ENCODE measurements at places on chromosomes 3 and 15.
A peak's percentile ranks its signal among the peaks of the same experiment; 100 is the strongest.

GRCh38 chr15:84398763-84399701 lies 163.5 kb downstream of the GOLGA6L4 start:
- DNase-seq, result no peak

DNA sequence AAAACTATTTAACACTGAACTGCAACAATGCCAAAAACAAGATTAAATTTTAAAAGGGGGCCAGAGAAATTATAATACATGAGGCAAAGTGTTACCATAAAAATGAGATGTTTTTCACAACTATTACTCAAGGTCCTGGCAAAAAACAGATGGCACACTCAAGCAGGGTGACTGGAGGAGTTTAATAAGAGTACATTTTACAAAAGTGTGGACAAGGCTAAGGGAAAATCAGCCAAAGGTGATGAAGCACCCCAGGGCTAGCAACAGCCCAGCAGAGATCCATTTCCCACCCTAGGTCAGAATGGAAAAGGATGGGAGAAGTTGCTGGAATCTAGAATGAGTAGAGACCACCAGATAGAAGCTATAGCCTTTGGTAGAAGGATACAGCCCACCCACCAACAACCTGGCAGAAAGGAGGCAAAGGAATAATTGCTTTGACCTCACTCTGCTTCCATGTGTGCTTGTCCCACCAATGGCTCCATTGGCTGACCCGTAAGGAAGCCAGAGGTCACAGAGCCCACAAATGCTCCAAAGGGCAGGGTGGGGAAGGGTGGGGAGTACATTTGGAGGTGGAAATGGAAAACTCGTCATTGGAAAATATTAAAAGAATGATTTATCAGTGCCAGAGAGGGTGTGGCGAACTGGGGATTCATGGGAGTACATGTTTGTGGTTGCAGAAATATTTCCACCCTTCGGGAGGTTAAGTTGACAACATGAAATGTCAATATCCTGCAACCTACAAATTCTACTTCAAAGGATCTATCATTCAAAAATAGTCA lies 161.0 kb upstream of the UBE2E2 start:
- no peak for DNase-seq

GRCh38 chr3:114442246-114442645 lies 148.4 kb downstream of the TIGIT start:
- peak; percentile 51 for DNase-seq

GRCh38 chr15:69972436-69972835 lies 125.3 kb downstream of the TLE3 start:
- DNase-seq, result no peak

DNA sequence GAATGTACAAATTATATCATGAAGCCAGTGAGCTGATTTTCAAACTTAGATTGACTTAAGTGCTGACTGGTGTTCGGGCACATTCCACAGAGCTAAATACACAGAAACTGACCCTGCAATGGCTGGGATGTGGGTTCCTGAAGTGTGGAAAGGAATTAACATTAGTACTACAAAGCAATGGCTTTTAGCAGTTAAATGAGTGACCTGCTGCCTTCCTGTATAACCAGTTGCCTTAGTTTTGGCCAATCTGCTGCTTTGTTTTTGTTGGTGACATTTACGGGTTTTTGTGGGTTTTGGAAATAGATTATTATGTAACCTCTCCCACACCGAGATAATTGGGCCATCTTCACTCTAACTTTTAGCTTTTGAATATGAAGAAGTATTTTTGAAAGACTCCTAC lies 2.4 kb upstream of the SKIC8 start:
- no peak for DNase-seq

- no peak for DNase-seq
Measured at GRCh38 chr15:55279746-55280351, 9.8 kb downstream of the RAB27A start.

DNA sequence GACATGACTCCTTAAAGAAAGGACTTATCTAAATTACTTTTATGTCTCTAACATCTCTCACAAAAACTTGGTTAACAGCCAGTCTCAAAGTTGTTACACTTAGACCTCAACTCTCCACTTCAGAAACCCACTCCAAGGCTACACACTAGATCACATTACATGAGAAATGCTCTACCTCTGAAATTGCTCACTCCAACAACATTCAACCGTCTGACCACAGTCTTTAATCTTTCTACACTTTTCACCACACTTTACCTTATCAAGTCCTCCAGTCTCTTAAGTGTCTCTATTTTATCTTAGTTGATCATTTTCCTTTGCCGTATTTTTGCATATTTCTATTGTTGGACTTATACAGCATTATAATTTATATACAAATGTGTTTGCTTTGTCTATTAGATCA lies 5.8 kb downstream of the SLC12A6 start:
- no peak for DNase-seq

GRCh38 chr3:194879991-194880939 lies 194.6 kb downstream of the FAM43A start:
- peak; percentile 49 for DNase-seq

DNA sequence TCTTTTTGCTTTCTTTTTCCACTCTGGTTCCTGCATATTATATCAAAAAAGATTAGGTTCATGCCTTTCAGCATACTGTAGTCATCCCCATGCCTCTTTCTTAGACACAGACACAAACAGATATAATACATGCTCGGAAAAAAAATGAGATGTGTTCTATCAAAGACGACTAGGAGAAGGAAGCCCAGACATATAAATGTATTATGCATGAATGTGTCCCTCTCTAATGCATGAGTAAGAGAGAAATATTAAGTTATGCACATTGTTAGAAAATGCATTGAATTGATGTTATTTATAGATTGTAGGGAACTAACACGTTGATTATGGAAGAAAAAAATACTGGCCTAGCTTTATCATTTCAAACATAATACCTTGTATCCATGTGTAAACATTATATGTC lies 252.4 kb upstream of the BCHE start:
- no peak for DNase-seq

GRCh38 chr15:68578175-68578979 lies 416 bp upstream of the CORO2B start:
- peak; percentile 84 for DNase-seq

DNA sequence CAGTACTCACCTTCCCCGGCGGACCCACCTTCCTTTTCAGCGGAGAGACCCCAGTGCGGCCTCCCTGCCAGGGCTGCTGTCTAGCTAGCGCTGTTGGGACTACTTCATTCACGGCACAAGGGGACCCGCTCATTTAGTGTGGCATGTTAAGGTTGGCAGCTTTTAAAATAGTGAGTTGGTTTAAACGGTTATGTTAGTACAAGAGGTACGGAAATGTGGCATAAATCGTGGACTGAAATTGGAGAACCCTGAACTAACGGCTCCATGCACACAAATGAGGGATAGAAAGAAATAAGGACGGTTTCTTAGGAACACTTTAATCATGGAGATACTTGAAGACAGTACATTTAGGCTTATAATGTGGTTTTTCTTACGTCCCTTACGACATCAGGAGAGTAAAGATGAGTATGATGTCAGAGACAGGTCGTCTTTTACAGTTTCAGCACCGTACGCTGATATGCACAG lies 752 bp downstream of the CEP63 start:
- no peak for DNase-seq

- DNase-seq, result peak; percentile 54
Measured at GRCh38 chr15:90184119-90184785, 16.9 kb upstream of the SEMA4B start.

DNA sequence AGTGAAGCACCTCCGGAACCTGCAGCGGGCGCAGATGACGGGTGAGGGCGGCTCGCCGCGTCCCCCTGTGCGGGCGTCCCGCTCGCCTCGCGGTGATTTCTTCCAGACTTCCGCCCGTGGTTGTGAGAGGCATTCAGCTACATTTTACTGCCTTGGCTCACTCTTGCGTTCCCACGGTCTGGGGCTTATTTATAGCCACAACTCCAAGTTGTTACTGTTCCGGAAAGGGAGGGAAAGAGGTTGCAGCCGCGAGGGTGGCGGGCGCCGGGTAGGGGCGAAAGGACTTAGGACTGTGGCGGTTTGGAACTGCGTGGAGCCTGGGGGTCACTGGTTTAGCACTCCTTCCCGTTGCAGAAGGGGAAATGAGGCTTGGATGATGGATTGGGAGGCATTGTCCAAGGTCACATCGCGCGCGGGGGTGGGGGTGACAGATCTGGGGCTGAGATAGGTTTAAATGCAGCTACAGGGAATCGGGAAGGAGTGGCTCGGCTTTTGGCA lies 1.1 kb downstream of the HES1 start:
- no peak for DNase-seq

DNA sequence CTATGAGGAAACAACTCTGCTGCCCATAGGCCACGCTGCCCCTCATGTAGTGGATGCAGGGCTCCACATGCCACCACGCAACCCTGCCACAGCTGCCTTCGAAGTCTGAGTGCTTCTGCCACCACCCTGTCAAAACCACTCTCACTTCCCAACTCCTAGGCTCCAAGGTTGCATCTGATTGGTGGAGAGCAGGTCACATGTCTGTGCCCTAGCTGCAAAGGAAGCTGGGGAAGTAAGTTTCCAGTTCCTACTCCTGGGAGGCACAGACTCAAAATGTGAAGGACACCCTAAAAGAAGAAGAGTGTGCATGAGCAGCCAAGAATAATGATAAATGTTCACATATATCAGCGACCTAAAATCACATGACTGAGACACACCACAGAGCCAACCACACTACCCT lies 31.9 kb upstream of the TICRR start:
- DNase-seq, result no peak

GRCh38 chr3:135329479-135329878 lies 534.4 kb downstream of the EPHB1 start:
- DNase-seq, result peak; percentile 9

DNA sequence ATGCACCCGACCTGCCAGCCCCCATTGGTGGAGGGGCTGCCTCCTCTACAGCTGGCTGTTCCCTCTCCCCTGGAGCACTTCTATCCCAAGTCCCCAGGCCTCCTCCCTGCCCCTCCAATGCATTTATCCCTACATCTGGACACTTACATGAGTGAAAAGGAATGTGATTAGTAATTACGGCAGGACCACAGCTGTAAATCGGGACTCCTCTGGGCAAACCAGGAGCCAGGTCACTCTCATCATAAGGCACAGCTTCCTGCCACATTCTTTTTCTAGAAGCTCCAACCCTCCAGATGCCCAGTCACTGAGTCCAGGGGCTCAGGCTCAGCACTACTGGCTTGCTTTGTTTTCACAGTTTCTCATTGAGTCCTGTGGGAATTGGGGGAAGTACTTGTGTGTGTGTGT lies 54.3 kb downstream of the IL20RB start:
- no peak for DNase-seq

- DNase-seq, result no peak
Measured at GRCh38 chr15:58924327-58924726, 9.2 kb downstream of the SLTM start.

GRCh38 chr3:70028361-70028760 lies 28.8 kb downstream of the SAMMSON start:
- no peak for DNase-seq

DNA sequence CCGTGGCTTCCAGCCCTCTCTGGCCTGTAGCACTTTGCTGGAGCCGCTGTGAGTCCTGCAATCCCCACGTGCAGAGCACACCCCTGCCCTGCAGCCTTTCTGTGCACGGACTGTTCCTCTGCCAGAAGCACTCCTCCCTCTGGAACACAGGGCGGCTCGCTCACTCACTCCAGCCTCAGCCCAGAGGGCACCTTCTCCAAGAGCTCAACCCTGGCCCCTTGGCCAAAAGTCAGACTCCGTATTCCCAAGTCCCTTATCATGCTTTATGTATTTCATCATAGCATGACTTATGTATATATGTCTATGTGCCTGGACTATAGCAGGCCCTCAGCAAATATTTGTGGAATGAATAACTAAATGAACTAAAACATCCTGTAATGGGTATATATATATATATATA lies 63.2 kb downstream of the ASB7 start:
- no peak for DNase-seq

GRCh38 chr15:90264671-90265070 lies 801 bp upstream of the NGRN start:
- DNase-seq, result no peak

DNA sequence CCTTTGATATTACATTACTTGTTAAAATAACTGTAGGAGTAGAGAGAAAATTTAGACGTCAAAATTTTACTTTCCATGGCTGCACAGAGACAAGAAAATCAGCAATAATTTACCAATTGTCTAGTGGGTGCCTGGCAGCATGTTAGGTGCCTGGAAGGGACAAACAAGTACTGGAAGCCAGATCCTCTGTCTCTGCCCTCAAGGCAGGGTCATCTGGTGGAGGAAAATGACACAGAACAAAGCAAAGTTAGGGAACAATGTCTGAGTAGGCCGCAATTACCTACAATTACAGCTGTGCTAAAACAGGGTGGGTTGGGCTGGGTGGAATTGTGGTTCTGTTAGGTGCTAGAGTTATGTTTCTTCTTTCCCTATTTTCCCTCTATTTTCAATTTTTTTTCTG lies 7.4 kb downstream of the CCDC174 start:
- DNase-seq, result no peak

GRCh38 chr3:14200841-14201240 lies 22.2 kb downstream of the LSM3 start:
- DNase-seq, result no peak

DNA sequence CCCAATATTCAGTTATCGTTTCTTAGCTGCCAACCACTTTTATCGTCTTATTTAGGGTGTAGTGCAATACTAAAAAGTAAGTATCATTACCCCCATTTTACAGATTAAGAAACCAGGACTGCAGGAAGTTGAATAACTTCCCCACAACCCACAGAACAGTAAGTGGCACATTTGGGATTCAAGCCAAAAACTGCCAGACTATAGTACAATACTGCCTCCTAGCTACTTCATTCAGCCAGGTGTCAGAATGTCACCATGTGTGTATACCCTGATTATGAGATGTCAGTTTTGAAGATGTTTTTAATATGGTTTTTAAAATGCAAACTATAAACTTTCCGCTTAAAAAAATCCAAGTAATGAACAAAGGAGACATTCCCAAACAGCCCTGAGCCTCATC lies 74.2 kb upstream of the PROK2 start:
- DNase-seq, result peak; percentile 54

DNA sequence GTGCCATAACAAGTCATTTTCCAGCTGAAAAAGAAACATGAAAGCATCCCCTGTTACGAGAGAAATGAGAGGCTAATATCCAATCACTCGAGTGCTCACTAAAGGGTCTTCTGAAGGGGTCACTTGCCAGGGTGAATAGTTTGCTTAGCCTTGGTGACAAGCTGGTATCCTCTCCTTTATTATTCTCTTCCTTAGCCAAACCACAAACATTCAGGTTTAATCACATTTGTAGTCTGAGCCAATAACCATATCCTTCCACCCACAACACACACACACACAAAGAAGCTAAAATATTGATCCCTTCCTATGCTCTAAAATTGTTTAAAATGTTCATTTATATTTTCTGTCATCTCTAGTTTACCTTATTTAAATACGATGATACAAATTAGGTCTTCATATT lies 240.5 kb upstream of the TMCO5A start:
- DNase-seq, result no peak

- DNase-seq, result no peak
Measured at GRCh38 chr3:188759336-188760005, 412.3 kb upstream of the TPRG1 start.

DNA sequence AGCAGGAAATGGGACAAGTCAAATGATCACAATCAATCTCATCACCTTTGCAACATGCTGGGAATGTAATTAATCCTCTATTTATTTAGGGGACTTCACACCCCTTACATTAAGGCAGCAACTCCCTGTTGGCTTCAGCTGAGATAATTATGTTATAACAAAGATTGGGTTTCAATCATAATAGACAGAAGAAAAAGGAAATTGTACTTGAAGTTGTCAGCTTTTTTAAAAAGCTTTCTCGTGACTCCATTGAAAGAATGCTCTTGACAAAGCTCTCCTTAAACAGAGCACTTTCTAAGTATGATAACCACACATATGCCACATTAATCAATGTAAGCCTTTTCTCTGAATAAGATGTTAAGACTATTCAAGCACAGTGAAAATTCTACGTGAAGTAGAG lies 65.7 kb downstream of the SHQ1 start:
- DNase-seq, result no peak

GRCh38 chr3:117844676-117845075 lies 1135.1 kb downstream of the TUSC7 start:
- no peak for DNase-seq

Data from Ammon's horn (tissue), 1 donor.